Hindlimb muscle (tissue), 1 donor: ENCODE measurements at places on chromosomes 13 and 19. TPM values are rescaled to one million over a fixed set of nuclear protein-coding genes. Genes with fewer than 3 reads are reported as not detected.

GRCh38 chr19:3655402-3656072, 28.9 kb upstream of the CACTIN start:
- no peak for DNase-seq

DNA sequence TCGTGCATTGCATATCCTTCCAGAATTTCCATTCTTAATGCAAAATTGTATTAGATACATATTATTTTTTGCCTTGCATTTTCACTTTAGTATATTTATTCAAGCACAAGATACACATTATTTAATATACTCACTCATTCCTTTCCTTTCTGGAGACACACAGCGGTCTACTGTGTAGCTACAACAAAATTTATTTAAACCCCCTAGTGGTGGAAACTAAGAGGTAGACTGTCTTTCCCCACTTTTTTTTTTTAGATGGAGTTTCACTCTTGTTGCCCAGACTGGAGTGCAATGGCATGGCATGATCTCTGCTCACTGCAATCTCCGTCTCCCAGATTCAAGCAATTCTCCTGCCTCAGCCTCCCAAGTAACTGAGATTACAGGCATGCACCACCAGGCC, 2040.3 kb upstream of the PCDH20 start:
- no peak for DNase-seq

DNA sequence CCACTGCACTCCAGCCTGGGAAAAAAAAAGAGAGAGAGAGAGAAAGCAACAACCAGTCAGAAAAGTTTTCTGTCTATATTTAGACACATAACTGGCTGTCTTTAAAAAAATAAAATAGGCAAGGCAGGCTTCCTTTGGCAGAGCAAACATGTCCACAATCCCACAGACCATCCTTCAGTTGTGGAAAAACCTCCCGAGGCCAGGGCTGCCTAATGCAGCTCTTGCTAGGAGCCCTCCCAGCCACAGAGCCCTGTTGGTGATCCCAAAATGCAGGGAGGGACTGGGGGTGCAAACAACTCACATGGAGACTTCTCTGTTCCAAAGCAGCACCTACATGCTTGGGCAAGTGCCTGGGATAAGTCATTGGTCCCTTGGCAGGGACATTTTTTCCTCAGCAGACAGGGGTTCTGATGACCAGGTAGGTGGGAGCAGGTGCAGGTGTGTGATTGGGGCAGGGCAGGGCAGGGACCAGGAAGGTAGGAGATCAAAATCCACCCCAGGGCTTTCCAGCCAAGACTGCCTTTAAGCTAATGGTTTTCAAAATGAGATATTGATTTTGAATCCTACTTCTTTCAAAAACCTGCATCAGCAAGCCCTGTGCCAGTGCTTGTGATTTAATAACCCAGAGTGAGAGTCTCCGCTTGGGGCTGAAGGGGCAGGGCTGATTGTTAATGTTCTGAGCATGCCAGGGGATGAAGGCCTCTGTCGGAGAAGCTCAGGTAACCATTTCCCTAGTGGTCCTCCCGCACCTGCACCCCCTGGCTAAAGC, 178.5 kb downstream of the USP12 start:
- DNase-seq: no peak

The PSG3 gene
- not detected for polyA plus RNA-seq
